EH (cell line): ENCODE measurements at places on chromosomes 1 and 21.

GRCh38 chr1:219265026-219265515 is 91.4 kb downstream of the LYPLAL1 start:
- DNase-seq = no peak

- no peak for DNase-seq
Measured at GRCh38 chr21:32816261-32816660, 44.7 kb upstream of the PAXBP1 start.

DNA sequence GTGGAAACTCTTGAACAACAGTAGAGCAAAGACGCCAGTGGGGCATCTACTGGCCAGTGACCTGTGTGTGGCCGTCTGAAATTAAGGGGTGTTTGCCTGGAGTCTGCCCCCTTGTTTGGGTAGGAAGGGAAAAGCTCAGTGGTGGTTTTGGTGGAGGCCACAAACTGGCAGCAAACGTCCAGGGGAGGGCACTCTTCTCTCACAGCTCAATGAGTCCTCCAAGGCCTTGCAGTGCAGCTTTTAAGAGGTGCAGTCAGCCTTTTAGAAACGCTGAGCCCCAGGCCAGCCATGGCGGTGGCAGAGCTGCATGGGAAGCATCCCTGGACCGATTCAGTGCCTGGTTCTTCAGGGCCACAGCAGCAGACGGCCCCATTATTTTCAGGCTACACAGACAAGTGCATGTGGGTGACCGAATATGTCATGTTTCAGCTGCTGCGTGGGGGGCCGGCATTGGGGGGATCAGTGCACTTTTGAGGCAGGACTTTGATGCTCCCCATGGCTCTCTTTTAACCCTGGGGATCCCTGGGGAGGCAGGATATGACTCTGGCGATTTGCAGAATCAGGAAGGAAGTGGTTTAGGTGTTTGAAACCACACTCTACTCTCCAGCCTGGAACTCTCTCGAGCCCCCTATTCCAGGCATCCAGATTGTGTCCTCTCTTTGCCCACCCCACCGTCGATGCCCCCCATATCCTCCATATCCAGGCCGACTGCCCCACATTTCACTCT is 414.0 kb downstream of the PRDM2 start:
- DNase-seq = no peak

DNA sequence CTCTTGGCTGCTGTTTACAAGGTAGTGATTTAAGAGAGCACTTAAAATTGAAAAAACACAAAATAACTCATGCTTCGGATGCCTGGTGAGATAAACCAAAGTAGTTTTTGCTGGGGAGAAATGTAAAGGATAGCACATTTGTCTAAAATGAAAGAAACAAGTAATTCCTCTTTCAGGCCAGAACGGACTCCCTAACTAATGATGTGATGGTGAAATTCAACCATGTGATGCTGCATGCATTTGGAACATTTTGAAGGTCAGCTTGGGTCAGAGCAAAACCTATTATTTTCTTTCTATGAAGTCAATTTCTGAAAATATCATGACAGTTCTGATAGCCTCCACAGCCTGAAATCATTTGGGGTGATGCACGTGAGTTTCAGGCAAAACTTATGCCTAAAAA is 27.6 kb downstream of the NMNAT2 start:
- DNase-seq = no peak

DNA sequence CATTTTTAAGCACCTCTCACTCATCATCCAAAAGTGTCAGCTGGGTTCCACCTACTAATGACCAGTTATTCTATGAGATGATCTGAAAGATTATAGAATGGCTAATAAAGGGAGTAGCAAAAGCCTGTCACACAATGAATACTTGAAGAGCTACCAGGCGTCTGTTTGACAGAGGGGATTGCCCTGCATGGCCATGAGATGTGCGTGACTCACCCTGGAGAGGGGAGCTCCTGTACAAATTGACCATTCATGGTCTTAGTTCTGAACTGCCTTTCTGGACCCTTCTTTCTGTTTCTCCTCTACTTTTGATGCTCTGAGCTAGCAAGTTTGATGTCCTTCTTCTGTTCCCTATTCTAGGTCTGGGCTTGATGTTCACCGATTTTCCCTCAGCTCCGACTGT is 85.2 kb upstream of the ABCD3 start:
- DNase-seq = peak; percentile 72
